Activated CD4-positive, alpha-beta T cell treated with anti-CD3 and anti-CD28 coated beads, Interleukin-2, Interleukin-4, amounts not matched to agents 100 ng/mL and 50 ng/mL, durations not matched to agents 16 hours and 8 hours (primary cell): ENCODE measurements at places on chromosomes 4 and X.

- peak; percentile 29 for DNase-seq
Observed at GRCh38 chr4:165207016-165207430, 338 bp upstream of the KLHL2 start.

DNA sequence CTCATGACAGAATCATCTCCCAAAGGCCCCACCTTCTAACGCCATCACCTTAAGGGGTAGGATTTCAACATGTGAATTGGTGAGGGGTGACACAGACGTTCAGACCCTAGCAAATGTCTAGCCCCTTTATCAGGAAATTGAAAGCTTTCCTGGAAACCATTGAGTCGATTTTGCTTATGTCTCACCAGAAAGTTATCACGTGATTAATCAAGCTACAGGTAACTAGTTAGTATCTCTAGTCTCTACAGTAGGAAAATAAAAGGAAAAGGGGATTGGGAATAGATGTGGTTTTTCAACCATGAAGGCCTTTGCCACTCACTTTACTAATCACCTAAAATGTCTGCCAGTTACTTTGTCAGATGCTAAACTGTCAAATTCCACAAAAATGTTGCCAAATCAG, 1133.0 kb downstream of the PDHA2 start:
- no peak for DNase-seq

DNA sequence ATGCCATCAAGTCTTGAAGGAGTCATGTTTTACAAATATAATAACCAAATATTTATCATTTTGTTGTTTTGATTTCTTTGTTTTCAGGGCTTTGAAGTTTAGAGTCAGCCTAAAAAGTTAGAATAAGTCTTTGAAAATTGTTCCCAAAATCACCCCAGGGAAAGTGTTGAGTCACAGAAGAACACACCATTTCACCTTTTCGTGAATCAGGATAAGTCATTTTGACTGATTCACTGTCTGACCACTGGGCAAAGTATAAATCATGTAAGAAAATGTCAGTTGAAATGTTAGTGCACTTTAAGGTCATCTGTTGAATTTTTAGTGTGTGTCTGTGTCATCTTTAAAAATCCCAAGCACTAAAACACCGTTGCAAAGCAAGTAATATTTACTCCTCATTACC, 1320.1 kb downstream of the RPA4 start:
- no peak for DNase-seq

DNA sequence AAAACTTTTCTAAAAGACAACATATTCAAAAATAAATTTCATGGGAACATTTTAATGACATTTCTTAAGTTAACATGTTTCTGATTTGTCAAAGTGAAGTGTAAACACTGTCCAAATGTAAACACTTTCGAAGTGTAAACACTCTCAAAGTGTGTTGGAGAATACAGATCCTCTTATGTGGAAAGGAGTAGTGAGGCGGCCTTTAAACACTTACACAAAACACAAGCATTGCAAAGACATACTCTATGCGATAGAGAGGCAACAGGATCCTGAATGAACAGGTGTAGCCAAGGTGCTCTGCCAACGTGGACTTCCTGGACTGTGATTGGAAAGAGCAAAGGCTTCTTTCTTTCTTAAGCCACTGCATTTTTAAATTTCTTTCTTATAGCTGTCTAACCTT, 62.7 kb upstream of the PGM2 start:
- no peak for DNase-seq

DNA sequence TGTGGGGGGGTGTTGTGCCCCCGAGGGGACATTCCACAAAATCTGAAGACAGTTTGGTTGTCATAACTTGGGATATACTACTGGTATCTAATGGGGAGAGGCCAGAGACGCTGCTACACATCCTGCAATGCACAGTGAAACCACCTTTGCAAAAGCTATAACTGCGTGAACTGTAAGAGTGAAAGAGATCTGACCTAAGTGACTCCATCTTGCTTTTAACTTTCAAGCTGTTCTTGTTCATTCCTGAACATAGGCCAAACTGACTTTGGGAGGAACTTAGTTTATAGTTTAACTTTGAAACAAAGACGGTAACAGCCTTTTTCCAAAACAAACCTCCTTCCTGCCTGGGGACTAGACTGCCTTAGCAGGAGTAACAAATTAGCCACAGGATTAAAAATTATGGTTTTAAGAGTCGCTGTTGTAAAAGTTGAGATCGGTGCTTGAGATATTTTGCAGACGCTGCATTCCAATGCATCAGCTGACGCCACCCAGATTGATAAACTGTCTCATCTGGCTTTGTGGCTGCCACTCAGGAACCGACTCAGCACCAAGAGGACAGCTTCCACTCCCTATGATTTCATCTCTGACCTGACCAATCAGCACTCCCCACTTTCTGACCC, 70.9 kb downstream of the ATXN3L start:
- no peak for DNase-seq

DNA sequence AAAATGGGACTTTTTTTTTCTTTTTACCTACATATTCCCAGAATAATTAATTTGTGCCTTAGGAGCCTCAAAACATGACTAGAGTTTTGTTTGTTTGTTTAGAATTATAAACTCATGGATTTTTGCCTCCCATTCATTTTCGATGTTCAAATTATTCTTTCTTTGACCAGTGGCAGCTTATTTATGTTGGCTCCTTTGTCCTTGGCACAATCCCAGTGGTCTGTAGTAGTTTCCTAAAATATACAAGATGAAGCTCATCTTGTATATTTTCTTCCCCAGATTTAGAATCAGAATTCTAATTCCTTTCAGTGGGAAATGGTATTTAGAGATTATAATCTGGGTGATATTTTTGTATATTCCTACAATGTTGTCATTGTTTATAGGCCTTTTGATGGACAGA, 27.2 kb downstream of the DCK start:
- DNase-seq, result no peak

DNA sequence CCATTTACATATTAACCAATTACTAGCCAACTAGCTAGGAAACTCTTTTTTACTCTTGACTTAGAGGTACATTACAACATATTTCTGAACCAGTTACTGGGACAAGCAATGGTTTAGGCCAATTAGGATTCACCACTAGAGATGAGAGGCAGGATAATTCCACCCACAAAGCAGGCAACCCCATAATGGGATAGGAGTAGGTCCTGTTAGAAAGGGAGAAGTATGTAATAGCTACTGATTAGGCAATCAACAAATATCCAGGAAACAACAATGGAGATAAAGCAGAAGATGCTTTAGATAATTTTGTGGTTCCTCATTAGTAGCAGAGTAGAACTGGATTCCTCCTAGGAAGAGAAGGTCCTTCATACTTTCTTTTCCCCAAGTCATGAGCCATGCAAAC, 173.8 kb upstream of the GLRA2 start:
- DNase-seq, result no peak

- no peak for DNase-seq
Observed at GRCh38 chr4:31467781-31468180, 747.6 kb downstream of the PCDH7 start.

GRCh38 chrX:31219174-31219573, 147.3 kb upstream of the FTHL17 start:
- DNase-seq, result no peak

- DNase-seq, result peak; percentile 27
Observed at GRCh38 chr4:175947117-175947722, 118.4 kb upstream of the WDR17 start.

GRCh38 chrX:153624196-153625091, 22.6 kb upstream of the DUSP9 start:
- DNase-seq, result no peak

- DNase-seq, result no peak
Observed at GRCh38 chr4:89788206-89789072, 48.5 kb downstream of the SNCA start.
